ENCODE measurements at places on chromosomes 4 and X. TPM values are rescaled to one million over a fixed set of nuclear protein-coding genes. Genes with fewer than 3 reads are reported as not detected.

Gene UGT2A1
- not detected for total RNA-seq

Gene CTAG1A
- total RNA-seq = not detected

Gene KCNE5
- total RNA-seq = 0.42 TPM

Gene CASK
- total RNA-seq = 16.6 TPM

Gene TRIM75
- total RNA-seq = not detected

Gene TRPC3
- total RNA-seq = 0.42 TPM

Gene GASK1B
- total RNA-seq = not detected

Gene ATG4A
- 6.8 TPM for total RNA-seq

Gene HSFX3
- not detected for total RNA-seq

Gene BTK
- total RNA-seq = 1.1 TPM

DNA sequence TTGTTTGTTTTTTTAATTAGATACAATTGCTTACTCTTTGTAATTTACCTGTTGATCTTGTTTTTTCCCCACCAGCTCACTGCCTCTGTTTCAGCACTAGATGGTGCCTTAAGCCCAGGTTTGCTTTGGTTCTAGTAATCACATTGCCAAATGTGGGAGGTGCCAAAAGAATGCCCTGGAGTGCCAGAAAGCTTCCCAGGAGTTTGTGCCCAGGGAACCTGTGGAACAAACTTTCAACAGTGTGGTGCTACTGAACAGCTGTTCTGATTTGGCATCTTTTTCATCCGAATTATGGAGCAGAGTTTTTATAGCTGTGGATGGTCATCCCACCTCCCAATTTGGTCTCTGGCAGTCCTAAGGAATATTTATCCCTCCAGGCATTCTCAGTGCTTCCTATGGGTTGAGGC, 1000.7 kb downstream of the STIM2 start:
- no peak for DNase-seq

DNA sequence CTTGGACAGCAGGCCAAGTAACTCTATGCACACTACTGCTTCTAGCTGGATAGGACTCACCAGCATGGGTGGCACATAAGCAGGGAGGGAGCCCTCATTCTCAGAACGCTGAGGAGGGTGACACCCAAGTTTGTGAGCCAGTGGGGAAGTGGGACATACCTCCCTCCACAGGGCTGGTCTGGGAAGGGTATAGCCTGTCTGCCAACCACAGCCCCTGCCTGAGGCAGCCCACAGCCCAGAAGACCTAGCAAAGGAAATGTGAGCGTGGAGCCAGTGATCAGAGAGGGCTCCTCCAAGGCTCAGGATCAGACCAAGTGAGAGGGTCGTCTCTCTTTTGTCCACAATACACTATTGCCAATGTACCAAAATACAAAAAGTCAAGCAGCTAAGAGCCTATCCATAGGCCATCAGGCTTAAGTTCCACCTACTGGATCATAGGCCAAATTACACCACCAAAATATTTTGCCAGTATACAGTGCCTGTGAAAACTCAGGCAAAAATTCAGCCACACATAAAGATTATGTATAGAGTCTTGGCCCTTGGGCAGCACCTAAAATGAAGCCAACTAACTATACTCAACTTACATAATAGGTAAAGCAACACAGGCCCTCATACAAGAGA, 1203.1 kb downstream of the PCDH18 start:
- DNase-seq = no peak

- no peak for DNase-seq
Measured at GRCh38 chr4:24927049-24927448, 14.2 kb upstream of the CCDC149 start.

GRCh38 chr4:106579236-106579635, 210.7 kb upstream of the GIMD1 start:
- DNase-seq = no peak

DNA sequence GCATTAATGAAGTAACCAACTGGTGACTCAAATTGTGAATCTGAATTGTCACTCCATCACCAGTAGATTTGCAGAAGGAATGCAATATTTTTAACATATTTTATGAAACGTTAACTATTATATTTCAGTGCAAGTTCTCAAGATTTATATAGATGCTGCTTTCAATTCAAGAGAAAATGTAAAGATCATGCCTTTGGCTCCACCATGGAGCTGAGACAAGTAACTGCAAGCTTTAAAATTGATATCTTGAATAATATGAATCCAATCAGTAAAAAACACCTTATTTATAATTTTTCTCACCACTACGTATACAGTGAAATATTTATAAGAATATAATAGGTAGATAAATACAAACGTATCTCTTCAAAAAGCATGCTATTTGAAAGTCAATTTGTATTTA, 27.8 kb upstream of the GALNTL6 start:
- no peak for DNase-seq

DNA sequence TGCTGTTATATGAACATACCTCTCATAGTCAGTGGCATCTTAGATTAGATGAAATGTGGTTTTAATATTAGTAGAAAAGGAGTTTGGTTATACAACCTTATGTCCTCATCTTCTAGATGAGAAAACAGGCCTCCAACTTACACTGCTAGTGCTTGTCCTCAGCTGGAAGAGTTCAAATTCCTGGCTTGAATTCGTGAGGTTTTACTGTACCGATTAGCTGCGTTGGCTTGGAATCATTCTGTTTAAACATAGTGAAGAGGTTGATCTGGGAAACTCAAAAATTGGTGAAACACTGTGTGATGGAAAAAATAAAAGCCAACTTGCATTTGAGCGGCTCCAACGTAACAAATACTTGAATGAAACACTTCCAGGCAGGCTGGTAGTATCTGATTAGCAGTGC, 81.0 kb downstream of the LNX1 start:
- DNase-seq = no peak

- no peak for DNase-seq
Measured at GRCh38 chrX:17298564-17298963, 76.4 kb upstream of the NHS start.

DNA sequence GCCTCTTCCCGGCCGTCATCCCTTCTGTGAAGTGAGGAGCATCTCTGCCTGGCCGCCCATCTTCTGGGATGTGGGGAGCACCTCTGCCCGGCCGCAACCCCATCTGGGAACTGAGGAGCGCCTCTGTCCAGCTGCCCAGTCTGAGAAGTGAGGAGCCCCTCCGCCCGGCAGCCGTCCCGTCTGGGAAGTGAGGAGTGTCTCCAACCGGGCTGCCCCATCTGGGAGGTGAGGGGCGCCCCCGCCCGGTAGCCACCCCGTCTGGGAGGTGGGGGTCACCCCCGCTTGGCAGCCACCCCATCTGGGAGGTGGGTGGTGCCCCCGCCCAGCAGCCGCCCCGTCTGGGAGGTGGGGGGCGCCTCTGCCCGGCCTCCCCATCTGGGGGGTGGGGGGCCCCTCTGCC, 142.3 kb downstream of the LAS1L start:
- no peak for DNase-seq

GRCh38 chr4:136203199-136203598, 1329.1 kb downstream of the PCDH18 start:
- no peak for DNase-seq

DNA sequence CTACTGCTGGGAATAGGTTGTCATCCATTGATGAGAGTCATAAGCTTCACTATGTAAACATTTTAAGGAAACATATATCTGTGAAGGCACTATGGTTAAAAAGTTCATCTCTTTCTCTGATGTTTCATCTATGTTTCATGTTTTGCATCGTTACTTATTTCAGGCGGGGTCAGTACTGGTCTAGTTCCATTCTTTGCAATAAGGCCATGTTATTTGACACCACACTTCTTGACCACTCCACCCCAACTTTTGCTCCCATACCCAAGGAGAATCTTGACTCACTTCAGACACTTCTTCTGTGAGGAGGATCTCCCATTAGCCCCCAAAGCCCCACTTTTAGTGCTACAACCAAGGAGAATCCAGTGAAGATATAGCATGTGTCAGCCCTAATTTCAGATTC, 119.4 kb downstream of the GRIA3 start:
- DNase-seq = no peak

- no peak for DNase-seq
Measured at GRCh38 chr4:64305565-64306254, 103.5 kb downstream of the TECRL start.

- DNase-seq = no peak
Measured at GRCh38 chr4:1547131-1547855, 136.8 kb downstream of the FAM53A start.

- no peak for DNase-seq
Measured at GRCh38 chr4:2489841-2490552, 21.1 kb downstream of the RNF4 start.

DNA sequence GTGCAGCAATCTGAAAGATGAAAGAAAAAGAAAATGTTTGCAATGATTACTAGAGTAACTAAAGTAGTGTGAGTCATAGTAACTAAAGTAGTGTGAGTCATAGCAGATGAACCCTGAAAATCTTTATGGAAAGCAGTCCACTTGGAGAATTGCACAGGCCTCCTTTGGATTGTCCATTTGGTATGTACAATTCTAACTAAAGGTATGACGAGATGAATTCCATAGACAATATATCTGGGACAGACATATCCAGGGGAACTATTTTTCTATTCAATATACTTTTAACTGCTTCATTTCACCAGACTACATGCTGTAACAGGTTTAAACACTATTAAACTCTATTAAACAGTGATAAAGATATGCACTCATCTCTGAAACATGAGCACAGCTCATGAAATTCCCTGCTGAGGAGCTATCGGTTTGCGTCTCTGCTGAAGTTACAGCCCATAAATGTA, 798.7 kb downstream of the PCDH7 start:
- DNase-seq = no peak

GRCh38 chr4:8286719-8287342, 17.3 kb downstream of the HTRA3 start:
- DNase-seq = no peak

GRCh38 chrX:39133971-39134370, 332.7 kb downstream of the MID1IP1 start:
- peak; percentile 4 for DNase-seq

DNA sequence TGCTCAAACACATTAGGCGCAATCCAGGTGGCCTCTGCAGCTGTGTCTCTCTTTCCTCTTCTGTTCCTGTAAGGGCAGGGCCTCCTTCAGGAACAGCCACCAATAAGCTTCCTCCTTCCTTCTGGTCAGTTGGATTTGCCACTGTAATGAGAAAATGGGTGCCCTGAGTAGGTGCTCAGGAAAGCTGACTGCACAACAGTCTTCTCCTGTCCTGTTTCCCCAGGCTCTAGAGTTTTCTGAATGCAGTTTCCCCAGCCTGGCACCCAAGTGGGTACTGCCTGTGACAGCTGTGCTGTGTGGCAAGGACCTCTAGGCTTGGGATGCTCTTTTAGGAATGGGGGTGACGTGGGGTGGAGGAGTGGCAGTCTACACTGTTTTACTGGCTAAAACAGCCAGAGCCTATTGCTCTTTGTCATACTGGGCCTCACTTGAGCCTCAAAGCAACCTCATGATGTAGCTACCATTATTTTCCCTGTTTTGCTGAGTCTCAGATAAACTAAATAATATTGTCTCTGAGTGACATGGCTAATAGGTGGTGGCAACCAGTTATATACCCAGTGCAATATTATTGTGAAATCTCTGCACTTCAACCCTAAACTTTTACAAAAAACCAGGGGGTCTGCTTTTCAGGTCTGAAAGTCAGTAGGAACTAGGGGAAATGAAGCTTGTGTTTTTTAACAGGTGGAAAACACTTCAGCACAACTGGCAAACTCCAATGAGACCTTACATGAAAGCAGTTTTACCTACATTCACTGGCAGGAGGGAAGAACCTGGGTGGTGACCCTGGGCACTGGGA, 1.2 kb downstream of the CXCL2 start:
- no peak for DNase-seq

DNA sequence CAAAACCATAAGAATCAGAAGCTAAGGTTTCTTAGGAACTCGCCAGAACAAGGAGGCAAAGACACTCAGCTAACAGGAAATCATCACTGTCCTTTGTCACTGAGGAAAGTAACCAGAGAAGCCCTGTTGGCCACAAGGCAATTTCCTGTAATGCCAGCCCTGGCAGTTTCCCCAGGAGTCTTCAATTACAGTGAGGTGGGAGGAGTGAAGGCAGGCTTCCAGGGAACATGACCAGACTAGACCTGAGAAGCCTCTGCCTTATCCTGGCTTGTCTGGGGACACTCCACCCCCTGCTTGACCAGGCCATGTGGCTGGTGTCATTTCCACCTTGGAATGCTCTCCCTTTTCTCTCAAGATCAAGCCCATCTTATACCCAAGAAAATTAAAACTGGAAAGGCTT, 125.3 kb downstream of the COL4A6 start:
- DNase-seq = no peak

DNA sequence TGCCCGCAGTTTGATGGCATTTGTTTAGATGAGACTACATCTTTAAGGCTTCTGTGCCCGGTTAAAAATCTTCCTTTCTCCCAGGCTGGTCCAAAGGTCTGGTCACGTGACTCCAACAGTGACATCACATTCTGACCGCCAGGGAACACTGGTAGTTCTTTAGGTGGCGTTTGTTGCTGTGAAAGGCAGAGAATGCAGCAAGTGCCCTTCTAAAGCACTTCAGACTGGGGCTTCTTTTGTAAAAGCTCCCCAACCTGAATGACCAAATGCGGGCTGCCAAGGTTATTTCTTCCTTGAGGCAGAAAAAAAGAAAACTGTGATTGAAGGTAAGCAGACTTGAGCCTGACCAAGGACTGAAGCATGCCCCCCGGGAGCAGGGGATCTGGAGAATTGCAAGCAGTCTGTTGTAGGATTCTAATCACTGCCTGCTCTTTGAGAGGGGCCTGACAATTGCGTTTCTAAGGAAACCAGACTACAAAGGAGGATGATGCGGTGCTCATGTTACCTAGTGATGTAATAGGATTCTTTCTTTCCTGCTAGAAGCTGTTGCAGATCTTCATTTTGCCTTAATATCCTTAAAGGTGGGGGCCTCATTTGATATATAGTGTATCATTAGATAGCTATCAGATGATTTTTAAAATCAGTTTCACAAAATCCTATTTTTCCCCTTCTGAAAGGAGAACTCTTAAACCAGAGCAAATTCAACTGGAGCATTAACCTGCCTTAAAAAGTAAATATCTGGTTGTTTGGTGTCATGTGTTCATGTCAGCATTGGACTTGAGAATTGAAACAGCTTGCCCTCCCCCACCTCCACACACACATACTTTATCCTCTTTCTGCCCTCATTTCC, 133.1 kb downstream of the AKAP4 start:
- DNase-seq = no peak

DNA sequence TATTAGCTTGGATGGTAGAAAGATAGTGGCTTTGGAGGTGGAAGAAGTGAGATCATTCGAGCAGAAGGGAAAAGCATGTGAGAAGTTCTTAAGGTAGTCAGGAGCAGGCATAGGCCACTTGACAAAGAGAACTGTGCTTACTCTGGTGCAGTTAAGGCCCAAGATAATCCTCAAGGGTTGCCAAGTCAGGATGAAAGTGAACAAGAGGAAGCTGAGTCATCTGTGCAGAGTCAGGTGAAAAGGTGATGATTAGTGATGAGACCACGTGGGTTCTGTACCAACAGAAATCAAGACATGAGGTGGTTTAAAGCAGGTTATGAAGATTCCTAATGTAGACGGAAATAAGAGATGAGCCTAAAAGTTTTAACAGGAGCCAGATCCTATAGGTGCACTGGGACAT, 369.8 kb downstream of the DTHD1 start:
- no peak for DNase-seq

DNA sequence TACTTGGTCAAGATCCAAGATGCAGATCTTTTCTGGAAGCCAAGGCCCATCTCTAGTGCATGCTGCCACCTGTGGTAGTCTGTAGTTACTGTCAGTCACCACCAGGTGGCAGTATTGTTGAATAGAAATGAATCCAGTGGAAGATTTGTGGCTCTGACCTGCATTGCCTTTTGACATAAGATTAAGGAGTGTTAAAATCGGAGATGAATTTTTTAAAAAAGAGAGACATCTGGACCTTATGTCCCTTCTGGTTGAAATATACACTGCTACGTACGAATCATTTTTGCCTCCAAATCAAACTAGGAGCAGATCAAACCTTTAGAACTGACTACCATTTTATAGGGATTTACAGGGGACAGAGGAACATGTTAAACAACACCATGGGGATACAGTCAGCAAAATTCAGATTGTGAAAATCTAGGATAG, 46.9 kb upstream of the RHOH start:
- peak; percentile 62 for DNase-seq
